ENCODE measurements at places on chromosomes 13 and 19. TPM values are rescaled to one million over a fixed set of nuclear protein-coding genes. Genes with fewer than 3 reads are reported as not detected.

APOC4 gene
- not detected for total RNA-seq

DNA sequence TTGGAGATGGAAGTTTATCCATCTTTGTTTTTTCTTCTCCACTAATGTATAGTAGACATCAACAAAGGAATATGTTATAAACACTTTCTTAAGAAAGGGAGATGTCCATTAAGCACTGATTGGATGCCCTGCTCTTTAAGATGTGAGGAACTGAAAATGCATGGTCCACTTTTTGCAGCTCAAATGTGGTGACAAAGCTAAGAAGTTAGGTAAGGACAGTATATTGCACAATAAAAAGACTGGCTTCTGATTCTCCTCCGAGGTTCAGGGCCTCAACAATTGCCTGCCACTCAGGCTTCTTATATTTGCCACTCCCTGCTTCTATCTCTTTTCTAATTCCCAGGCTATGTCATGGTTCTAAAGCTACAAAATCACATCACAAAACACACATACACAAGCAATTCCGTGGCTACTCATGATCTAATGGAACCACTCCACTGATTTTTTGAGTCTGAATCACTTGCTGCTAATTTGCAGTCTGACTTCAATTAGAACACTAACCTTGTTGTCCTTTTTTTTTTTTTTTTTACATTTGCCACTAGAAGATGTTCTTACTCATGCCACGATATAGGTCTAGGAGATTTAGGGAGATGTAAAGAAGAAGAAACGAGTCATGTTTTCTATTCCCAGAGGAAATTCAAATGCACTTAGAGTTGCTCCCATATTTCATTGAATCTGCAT is 29.6 kb upstream of the TNFSF11 start:
- no peak for DNase-seq

DNA sequence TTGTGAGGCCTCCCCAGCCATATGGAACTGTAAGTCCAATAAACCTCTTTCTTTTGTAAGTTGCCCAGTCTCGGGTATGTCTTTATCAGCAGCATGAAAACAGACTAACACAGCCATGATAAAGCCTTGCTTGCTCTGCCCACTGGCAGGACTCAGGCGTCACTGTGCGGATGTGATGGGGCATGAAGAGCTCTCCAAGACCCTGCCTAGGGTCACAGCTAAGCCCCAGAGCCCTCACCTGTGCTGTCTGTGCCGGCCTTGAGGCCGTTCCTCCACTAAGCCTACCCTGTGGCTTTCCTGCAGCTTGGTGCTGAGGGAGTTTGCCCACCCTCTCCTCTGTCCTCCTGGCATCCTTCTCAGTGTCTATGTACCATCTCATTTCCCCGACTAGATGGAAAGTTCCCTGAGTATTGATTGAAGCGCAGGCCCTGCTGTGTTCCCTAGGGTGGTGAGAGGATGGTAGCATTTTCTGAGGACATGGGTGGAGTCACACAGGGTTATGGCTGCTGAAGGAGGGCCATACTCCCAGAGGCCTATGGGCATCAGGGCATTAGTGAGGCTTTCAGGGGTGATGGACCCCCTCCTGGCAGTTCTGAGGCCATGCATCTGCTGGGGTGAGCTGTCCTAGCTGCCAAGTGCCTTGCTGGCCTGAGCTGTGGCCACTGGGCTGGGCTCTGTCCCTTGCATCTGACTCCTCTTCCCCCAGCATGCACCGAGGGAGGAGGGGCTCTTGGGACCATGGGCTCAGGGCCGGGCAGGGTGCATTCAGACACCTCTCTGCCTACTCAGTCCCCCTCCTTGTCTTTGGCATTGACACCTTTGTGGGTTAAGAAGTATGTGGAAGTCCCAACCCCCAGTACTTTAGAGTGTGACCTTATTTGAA is 75.3 kb downstream of the TEX29 start:
- DNase-seq: no peak

GRCh38 chr19:2423915-2424685 is 3.3 kb downstream of the TIMM13 start:
- no peak for DNase-seq

- DNase-seq: no peak
Measured at GRCh38 chr19:42653841-42654240, 59.1 kb upstream of the CEACAM8 start.

DNA sequence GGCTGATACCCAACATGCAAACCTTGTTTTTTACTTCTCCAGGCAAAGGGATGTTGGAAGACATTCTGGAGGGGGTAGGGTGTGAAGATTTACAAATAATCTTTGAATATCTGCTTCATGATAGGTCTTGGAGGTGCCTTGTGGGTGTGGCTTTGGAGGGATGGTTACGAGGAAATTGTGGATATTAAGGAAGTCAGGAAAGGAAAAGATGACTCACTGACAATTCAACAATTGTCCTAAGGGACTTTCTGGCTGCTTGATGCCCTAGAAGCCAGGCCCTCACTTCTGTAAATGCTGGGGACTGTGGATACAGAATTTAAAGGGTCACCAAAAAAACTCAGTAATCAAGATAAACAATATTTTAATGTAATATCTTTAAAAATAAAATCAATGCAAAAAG is 37.4 kb upstream of the ZNF527 start:
- DNase-seq: no peak
